Activated T-cell treated with anti-CD3 and anti-CD28 coated beads for 1 hour (primary cell): ENCODE measurements at places on chromosomes 16 and 17.

GRCh38 chr16:64061621-64062020, 1060.2 kb downstream of the CDH11 start:
- DNase-seq = no peak

DNA sequence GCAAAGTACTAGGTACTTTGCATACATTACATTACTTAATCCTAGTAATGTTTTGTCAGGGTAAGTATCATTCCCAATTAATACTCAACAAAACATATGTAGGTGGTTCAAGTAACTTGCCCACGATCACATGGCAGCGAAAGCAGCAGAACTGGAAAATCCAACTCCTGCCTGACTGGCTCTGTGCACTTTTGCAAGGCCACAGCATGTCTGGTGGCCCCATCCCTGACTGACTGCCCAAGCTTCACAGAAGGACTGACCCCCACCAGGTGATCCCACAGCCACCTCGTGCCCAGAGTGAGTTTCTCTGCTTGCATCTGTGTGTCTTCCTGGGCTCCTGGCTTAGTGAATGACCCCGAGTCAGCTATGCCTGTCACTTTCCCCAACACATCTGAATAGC, 11.4 kb downstream of the CNP start:
- DNase-seq = no peak

- DNase-seq = no peak
Measured at GRCh38 chr17:70365091-70365583, 195.8 kb downstream of the KCNJ2 start.

DNA sequence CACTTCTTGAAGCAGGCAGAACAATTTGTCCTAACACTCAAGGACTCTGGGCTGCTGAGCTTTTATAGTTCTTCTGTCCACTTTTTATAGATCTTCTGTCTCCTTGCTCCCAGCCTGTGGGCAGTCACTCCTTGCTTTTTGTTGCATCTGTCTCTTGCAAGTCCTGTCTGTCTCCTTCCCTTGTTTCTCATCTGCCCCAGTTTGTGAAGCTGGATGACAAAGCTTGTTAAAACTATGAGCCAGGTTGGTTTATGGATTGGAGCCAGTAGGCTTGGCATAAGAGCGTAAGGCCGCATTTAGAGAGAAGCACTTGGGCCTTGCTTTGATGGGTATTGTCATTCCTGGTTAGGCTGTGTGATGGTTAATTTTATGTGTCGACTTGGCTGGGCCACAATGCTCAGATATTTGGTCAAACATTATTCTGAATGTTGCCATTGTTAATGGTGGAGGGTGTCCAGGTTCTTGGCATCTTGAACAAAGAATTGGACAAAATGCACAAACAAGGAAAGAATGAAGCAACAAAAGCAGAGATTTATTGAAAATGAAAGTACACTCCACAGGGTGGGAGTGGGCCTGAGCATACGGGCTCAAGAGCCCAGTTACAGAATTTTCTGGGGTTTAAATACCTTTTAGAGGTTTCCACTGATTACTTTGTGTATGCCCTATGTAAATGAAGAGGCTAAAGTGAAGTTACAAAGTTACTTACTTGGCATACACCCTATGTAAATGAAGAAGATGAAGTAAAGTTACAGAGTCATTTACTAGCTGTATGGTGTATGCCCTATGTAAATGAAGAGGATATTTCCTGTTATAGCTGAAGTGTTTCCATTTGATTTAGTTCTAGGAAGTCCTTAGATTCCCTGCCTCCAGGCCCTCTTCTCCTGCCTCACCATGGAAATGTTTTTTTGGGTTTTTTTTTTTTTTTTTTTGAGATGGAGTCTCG, 8.0 kb upstream of the CPPED1 start:
- no peak for DNase-seq

DNA sequence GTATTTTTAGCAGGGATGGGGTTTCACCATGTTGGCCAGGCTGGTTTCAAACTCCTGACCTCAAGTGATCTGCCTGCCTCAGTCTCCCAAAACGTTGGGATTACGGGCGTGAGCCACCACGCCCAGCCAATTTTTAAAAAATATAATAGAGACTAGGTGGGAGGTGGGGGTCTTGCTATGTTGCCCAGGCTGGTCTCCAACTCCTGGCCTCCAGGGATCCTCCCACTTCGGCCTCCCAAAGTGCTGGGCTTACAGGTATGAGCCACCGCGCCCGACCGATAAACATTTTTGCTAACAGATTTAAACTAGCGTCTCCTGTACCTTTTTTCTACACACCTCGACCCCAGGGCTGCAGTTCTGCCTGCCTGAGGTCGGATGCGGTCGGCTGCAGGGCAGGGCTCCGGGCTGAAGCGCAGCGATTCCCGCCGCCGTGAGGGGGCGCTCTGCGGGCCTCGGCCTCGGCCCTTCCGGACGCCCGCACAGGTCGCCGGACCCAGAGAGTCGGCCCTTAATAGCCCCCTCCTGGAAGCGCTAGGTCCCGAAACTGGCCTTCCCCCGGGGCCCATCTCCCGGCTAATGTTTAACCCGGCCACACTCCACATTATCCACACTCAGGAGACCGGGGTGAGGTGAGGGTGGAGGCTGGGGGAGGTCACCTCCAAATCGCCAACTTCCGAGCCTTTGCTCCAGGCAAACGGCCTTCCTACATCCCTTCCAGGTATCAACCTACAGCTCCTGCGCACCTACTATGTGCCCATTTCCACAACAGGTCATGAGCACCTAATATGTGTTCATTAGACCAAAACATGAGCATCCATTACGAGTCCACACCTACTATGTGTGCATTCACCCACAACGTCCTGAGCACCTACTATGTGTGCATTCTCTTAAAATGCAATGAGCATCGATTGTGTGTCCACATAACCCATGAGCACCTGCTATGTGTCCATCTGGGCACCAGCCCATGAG, 2.0 kb upstream of the GLIS2 start:
- DNase-seq = no peak

GRCh38 chr16:90048347-90048722, 28.8 kb downstream of the PRDM7 start:
- no peak for DNase-seq

DNA sequence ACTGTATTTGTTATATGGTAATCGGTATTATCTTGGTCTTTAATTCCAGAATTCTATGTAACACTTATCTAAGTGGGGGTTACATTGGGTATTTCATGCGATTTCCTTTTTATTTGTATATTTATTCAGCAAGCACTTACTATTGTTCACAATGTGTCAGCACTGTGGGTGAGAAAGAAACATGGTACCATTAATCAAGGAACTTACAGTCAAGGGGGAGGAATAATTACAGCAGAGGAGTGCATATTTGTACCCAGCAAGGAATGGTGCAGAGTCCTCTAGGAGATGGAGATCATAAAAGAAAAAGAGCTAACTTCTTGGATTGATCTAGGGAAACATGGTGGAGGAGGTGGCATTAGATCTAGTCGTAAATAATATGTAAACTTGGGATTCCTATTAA, 117.0 kb upstream of the KCNJ16 start:
- DNase-seq = no peak

- no peak for DNase-seq
Measured at GRCh38 chr17:81517339-81518112, 4.9 kb upstream of the ACTG1 start.

DNA sequence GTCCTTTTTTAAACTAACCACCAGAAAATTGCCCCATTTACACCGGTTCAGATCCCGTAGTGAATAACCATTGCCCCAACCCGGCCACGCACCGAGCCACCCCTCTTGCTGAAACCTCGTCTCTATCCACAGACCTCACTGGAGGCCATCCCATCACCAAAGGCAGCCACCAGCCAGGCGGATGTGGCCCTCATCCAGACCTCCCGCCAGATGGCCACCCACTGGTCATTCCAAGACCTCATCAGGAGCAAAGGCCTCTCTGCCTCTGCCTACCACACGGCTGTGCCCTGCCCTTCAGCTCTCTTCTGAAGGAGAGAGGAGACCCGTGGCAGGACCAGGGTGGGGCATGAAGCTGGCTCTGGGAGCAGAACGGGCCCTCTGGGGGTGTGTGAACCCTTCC, 38.2 kb upstream of the CDH5 start:
- no peak for DNase-seq

GRCh38 chr16:24204150-24204665, 51.9 kb upstream of the CACNG3 start:
- DNase-seq = no peak

- no peak for DNase-seq
Measured at GRCh38 chr17:43457362-43457692, 26.4 kb upstream of the DHX8 start.

DNA sequence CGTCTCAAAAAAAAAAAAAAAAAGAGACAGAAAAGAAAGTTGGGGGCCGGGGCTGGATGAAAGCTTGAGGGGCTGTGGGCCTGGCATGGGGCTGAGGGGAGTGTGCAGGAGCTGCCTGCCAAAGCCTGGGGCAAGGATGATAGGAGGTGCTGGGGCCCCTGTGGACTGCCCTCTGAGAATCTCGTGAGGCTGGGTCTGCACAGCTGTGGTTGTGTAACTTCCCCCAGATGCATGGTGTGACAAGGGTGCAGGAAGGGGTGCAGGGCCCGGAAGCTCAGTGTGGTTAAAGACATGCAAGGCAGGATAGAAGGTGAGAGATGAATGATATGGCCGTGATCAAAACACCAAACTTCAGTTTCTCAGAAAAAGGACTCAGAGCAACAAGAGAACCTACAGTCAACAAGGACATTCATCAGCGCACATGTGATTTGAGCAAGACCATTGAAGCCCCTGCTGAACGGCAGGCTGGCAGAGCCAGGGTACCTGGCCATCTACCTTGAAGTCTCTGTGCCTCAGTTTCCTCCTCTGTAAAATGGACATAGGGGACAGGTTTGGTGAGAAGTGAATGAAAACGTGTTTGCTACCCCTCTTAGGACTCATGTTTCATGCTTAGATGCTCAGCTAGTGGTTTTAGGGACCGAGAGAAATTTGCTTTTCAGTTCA, 9.6 kb downstream of the IL32 start:
- DNase-seq = peak; percentile 61
